ENCODE measurements at places on chromosomes 4 and X. TPM values are rescaled to one million over a fixed set of nuclear protein-coding genes. Genes with fewer than 3 reads are reported as not detected.

DNA sequence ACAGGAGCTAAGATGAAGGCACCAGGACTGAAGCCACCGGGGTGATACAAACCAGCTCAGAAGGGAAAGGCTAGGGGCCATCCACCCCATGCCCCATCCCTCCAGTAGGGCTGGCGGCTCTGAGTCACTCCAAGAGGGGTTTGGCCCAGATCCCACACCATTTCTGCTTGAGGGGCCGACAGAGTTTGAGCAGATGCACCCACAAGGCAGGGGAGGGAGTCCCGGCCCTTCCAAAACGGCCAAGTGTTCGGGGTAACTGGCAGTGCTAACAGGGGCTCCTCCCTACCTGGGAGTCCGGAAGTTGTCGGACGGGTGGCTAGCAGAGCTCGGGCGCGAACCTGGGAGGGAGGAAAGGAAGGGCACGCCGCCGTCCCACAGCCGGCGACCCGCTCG is 412 bp downstream of the SLC10A3 start:
- no peak for DNase-seq

GRCh38 chr4:88729146-88729760 is 31.6 kb upstream of the NAP1L5 start:
- no peak for DNase-seq

The IQCM gene
- total RNA-seq = not detected

DNA sequence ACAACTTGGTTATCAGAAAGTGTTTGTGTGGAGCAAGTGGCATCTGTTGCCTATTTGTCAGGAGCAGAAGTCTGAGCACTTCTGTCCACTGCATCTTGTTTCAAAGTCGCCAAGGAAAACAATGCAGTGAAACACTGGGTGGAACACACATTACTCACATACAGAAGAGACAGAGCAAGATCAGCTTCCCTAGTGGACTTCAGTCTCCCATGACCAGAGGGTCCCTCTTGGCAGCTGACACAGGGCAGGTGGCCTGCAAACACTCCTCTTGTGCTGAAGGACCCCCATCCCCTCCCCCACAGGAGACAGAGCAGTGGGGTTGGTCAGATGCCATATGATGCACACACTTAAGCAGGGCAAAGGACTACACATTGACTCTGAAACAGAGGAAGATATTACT is 3.6 kb upstream of the BBS12 start:
- DNase-seq = no peak
